Astrocyte (in vitro differentiated cells and primary cell): ENCODE measurements at places on chromosomes 13 and 19. TPM values are rescaled to one million over a fixed set of nuclear protein-coding genes. Genes with fewer than 3 reads are reported as not detected.

CD37 gene
- total RNA-seq, result 0.20 TPM in 1 of 2 replicates, not detected in the other

ATXN8OS gene
- total RNA-seq, result not detected in 2 replicates

IGSF23 gene
- total RNA-seq, result not detected in 2 replicates

KISS1R gene
- not detected in 2 replicates for total RNA-seq

SYT5 gene
- 1.1 and 1.9 TPM in 2 replicates for total RNA-seq

HAUS8 gene
- total RNA-seq, result 5.6 and 7.6 TPM in 2 replicates

PRSS57 gene
- not detected in 2 replicates for total RNA-seq

FCGBP gene
- total RNA-seq, result 0.54 and 1.4 TPM in 2 replicates

ZFP36 gene
- total RNA-seq, result 21.6 and 28.0 TPM in 2 replicates

DNA sequence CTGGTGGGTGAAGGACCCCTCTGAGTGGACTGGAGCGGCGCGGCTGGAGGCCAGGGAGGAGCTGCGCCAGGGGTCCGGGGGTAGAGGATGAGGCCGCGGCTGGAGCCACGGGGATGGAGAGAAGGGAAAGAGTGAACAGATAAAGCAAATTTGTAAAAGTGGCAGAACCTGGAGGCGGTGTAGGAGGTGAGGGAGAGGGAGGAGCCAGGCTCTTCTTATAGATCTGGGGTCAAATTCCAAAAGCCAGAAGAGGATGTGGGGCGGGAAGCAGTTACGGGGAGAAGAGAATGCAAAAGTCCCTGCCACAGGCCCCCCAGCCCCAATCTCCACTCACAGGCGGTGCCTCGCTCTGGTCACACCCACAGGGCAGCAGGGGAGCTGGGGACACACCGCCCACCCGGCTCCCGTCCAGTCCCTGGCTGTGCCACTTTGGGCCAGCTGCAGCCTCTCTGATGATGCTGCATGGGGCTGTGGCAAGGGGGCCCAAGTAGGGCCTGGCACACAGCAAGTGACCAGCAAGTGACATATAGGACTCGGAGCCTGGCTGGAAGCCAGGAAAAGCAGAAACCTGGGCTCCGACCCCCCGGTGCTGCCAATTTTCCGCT lies 11.1 kb downstream of the LRRC4B start:
- no peak for DNase-seq

DNA sequence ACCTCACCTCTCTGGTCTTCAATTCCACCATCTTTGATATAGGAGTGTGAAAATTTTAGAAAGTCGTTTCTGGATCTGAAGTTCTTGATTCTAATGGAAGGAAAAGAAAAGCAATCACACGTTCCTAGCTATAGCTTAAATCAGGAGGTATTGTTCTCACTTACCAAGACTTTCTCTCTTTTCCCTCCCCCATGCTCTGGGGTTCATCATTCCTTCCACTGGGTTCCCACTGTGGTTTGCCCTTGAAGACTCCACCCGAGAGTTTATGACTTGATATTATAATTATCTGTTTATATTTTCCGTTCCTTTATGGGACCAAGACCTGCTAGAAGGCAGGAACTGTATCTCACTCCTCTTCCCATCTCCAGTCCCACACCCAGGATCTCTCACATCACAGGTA lies 76.6 kb downstream of the AKAP11 start:
- no peak for DNase-seq

DNA sequence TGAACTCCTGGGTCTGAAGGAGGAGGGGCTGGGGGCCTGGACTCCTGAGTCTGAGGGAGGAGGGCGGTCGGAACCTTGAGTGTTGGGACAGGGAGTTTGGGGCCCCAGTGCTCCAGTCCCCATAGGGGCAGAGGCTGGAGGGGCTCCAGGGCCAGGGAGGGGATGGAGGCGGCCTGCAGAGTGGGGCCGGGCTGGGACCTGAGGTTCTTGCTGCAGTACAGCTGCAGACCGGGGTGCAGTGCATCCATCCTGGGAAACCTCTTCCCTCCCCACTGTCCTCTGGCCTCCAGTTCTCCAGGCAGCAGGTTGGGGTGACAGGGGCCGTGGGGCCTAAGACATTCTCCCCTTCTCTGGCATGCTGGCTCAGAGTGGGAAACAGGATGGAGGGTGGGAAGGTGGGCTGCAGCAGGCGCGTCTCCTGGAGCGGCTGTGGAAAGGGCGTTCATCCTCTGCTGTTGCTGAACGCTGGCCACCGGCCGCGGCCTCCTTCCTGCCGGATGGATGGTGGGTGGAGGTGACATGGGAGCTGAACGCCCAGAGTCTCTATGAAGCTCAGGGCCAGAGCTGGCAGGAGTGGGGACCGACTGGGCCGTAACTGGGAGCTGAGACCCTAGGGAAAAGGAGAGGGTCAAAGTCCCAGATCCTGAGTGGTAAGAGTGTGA lies 1.6 kb downstream of the BRSK1 start:
- DNase-seq, result no peak

DNA sequence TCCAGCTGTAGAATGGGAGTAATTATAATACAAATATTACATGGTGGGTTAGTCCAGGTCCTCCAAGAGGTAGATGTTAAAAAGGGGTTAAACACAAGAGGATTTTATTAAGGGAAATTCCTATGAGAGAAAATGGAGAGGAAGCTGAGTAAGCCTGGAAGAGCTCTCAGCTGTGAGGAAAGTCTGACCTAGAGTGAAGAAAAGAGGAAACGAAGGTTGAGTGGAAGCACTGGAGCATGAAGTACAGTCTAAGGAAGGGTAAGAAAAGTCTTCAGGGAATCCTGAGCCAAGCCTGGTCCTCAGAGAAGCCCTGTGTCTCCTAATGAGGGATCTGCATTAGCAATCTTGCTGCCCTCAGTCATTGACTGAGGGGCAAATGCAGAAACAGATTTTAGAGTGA lies 506.2 kb downstream of the GPC5 start:
- no peak for DNase-seq

DNA sequence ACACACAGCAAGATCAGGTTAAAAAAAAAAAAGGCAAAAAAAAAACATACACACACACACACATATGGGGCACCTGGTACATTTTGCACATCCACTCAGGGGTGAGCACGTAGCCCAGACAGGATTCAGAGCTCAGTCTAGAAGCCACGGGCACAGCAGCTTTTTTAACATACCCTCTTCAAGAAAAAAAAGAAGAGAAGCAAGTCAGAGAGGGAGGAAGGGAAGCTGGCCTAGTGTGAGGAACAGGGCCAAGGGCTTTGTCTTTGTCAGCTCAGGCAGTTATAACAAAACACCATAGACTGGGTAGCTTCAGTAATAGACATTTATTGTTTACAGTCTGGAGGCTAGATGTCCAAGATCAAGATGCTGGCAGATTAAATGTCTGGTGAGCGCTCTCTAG lies 2.3 kb upstream of the TPM4 start:
- no peak for DNase-seq

GRCh38 chr19:7652061-7652641 lies 15.2 kb downstream of the STXBP2 start:
- DNase-seq, result peak; percentile 25

GRCh38 chr19:31261019-31261602 lies 88.1 kb downstream of the TSHZ3 start:
- DNase-seq, result no peak

- no peak for DNase-seq
Observed at GRCh38 chr13:110294146-110294545, 12.8 kb downstream of the COL4A1 start.

- no peak for DNase-seq
Observed at GRCh38 chr19:33751436-33751770, 45.3 kb upstream of the KCTD15 start.

DNA sequence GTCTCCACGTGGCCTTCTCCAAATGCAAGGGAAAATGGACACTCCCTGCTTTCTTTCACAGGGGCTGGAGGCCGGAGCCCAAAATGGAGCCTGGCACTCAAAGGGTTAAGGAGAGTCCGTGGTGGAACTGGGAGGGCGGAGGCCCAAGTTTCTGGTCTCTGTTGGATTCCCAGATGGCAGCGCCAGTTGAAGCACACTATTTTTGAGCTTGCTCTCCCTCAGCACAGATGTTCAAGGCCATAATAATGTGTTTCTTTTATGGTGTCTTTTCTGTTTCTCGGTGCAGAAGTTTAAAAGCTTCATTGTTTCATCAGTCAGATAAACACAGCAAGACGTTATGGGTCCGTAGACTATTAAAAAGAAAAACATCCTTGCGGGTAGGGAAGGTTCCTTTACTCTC lies 67.6 kb downstream of the TNFRSF19 start:
- no peak for DNase-seq

DNA sequence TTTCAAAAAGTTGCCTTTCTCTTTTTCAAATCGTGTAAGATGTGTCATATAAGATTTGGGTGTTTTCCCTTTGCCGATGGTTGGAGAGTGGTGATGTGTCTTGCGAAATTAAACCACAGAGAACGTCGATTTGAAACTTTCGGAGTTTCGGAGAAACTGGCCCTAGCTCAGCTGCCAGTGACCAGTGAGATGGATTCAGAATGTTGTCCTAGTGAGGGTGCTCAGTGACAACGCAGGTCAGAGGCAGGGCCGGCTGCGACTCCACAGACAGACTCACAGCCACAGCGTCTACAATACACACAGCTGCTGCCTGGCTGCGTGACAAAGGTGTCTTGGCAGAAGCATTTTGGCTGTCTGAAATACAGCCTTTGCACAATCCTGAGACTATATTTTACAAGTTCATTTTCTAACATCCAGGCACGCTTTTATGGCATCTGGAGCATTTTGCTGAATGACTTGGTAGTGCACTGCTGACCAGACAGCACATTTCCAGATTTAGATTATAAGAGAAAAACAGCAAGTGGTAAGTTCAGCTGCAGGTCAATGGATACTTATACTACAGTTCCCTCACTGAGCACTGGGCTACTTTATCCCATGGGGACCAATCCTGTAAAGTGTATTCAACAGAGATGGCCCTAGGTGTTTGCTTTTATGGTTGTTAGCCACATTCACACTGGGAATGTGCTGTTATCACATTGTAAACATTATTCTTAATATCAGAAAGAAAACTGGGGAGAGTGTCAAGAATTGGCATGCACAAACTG lies 207.5 kb downstream of the KCNRG start:
- peak; percentile 76 for DNase-seq

- DNase-seq, result no peak
Observed at GRCh38 chr13:96700657-96701056, 293.6 kb downstream of the OXGR1 start.

GRCh38 chr13:73521290-73521624 lies 462.5 kb downstream of the KLF5 start:
- no peak for DNase-seq

DNA sequence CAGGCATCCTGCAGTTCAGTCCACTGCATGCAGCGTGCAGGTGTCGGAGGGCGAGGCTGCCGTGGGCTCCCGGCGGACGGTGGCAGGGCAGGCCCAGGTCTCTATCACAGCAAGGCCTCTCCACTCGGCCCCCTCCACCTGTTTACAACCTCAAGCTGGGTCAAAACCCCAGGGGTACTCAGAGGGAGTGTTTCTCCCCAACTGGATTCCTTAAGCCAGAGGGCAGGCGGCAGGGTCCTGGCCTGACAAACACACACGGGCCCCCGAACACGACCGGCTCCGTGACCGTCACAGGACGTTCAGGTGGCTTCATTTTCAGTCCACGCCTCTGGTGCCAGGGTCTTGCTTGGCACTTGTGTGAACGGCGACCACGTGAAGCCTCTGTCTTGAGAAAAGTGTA lies 23.5 kb downstream of the RASA3 start:
- no peak for DNase-seq

DNA sequence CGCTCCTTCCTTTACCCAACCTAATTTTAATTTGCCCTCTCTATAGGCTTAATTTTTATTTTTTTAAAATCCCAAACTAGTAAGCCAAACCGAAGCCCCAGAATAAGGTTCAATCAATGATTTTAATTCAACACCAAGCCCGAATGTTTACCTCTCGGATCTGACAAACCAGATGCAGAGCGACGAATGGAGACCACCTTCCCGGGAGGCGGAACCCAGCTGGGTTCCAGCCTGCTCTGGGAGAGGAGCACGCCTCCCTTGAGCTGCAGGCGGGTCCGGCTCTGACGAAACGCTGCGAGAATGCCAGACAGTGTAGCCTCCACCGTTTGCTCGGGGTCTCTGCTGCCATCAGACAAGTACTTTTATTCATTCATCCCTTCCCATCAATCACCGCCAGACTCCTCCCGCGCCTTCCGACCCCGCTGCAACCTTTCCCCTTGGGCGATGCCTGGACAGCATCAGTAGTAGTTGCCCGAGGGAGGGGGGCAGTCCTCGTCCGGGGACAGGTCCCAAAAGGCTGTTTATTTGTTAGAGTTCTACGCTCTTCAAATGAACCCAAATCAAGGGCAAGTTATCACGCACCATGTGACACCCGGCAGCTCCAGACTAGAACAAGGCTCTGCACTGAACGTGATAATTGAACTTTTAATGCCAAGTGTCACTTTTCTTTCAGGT lies 752 bp upstream of the EDNRB start:
- DNase-seq, result peak; percentile 20

- DNase-seq, result no peak
Observed at GRCh38 chr13:47553329-47553977, 447.6 kb downstream of the SUCLA2 start.

DNA sequence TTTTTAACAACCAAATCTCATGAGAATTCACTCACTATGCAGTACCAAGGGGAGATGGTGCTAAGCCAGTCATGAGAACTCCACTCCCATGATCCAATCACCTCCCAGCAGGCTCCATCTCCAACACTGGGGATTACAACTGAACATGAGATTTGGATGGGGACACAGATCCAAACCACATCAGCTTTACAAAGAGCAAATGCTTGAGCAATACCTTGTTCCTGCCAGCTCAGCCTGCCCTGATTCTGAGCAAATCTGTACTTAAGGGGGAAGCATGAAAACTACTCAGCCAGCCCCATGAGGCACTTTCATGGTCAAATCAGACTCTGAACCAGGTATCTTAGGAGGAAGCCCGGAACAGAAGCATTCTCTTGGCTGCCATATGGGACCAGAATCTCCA lies 259.9 kb downstream of the TBC1D4 start:
- peak; percentile 41 for DNase-seq

GRCh38 chr13:73972545-73972944 lies 161.7 kb downstream of the KLF12 start:
- DNase-seq, result no peak

- no peak for DNase-seq
Observed at GRCh38 chr19:28309070-28309469, 903.9 kb downstream of the UQCRFS1 start.

- no peak for DNase-seq
Observed at GRCh38 chr19:1861599-1862031, 1.8 kb downstream of the KLF16 start.

DNA sequence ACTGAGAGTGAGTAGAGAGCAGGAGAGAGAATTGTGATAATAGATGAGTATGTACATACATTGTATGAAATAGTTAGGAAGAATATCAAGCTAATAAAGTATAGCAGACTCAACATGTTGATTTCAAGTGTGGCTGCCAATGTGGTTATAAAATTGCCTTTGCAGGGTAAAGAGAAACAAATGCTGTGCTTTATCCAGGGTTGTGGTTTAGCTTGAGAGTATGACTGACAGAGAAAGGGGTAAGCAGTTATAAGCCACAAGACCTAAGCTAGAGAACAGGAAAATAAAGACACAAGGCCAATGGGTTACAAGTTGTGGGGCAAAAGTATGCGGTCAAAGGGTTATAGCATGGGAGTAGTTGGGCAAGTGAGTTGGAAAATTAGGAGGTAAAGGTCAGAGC lies 1217.5 kb downstream of the DIAPH3 start:
- DNase-seq, result peak; percentile 50

DNA sequence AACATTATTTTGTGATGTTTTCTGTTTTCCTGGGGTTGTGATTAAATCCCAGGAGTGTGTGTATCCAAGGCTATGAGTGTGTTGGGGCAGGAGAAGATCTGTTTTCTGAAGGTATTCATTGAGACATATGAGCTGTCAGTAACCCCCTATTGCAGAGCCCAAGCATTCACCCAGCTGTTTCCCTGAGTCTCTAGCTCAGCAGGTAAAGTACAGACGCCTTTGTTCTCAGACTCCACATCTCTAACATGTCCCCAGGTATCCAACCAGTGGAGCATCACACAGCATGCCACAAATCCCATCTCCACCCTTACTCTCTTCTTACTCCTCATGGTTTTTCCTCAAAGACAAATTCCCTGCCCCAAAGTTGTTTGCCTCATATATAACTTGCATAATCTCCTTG lies 213.6 kb downstream of the PCDH20 start:
- DNase-seq, result no peak
